Hematopoietic multipotent progenitor cell treated with erythropoietin and hydrocortisone succinate and interleukin-3 and kit ligand, for 6 days (in vitro differentiated cells): ENCODE measurements at places on chromosomes 4 and X.

DNA sequence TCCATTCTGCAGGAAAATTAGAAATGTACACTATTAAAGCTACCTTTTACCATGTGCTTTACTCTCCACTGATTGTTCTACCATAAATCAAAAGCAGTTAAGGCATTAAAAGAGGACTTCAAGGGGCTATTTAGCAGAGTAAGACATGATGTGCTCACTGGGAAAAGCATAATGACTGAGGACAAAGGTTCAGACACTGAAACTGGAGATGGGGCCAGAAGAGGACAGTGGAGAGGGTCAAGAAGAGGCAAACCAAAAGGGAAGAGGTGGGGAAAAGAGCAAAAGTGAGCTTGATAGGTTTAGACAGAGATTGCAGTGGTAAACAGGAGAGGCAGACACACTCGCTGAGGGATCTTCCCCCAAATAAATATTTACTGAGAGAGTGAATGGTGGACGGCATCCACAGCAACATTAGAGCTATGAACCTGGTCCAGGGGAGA lies 23.8 kb downstream of the SH3RF1 start:
- no peak for DNase-seq

- DNase-seq, result no peak
Measured at GRCh38 chr4:3073158-3074077, 920 bp downstream of the HTT-AS start.

GRCh38 chr4:74540193-74540592 lies 95.3 kb downstream of the AREG start:
- no peak for DNase-seq

DNA sequence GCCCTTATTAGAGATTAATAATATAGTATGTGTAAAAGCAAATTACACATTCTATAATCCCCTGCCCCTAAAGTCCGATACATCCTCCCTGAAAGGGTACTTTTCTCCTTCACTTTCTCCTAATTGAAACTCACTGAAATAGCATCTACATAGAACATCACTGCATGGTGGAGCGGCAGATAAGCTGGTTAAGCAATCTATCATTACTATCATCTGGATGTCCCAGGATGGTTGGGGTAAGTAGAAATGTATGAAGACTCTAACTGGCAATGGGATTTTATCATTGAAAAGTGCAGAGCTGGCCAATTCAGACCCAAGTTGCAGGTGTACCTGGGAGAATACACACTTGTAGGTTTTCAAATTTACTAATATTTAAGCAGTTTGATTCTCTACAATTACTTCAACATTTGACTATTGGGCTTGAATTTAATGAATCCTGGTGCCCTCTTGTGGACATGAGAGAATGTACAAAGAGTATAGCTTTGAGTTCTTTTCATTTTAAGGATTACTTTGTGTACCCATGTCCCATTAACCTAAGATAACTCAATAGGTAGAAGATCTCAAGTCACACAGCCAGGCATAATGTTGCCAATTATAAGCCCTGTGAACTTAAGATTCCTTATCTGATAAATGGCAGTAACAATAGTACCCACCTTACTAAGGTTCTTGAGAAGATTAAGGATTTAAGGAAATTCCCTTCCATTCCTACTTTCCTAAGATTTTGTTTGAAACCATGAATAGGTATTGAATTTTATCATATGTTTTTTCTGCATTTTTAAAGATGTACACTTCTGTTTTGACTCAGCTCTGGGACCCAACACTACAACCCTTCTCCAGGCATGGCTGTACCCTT lies 69.8 kb downstream of the SHROOM3 start:
- peak; percentile 79 for DNase-seq

DNA sequence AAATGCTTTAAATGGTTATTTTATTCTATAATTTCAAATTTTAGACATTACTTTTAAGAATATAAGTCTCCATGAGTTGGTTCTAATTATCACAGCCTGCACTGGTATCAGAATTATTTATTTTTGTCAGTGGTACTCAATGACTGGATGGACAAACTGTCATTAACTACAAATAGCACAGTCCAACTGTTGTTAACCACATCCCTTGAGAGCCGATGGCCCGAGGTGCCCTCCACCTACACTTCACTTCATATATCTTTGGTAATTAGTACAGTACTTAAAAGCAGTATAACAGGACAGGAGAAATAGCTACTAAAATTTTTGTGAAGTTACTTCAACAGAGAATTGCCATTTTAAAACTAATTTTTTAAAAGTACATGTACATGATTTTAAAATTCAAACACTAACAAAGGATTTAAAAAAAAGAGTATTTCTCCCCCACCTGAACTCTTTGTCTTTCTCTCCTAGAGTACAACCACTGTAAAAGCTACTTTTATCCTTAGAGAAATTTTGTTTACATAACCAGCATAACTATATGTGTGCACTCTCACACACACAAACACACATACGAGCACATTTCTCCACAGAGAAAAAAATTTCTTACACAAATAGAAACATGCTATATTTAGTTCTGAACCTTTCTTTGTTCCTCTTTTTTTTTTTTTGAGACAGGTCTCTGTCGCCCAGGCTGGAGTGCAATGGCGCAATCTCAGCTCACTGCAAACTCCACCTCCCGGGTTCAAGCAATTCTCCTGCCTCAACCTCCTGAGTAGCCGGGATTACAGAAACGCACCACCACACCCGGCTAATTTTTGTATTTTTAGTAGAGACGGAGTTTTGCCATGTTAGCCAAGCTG lies 6.5 kb downstream of the TIFA start:
- DNase-seq, result peak; percentile 15

GRCh38 chrX:8191022-8191421 lies 20.0 kb upstream of the VCX2 start:
- no peak for DNase-seq

DNA sequence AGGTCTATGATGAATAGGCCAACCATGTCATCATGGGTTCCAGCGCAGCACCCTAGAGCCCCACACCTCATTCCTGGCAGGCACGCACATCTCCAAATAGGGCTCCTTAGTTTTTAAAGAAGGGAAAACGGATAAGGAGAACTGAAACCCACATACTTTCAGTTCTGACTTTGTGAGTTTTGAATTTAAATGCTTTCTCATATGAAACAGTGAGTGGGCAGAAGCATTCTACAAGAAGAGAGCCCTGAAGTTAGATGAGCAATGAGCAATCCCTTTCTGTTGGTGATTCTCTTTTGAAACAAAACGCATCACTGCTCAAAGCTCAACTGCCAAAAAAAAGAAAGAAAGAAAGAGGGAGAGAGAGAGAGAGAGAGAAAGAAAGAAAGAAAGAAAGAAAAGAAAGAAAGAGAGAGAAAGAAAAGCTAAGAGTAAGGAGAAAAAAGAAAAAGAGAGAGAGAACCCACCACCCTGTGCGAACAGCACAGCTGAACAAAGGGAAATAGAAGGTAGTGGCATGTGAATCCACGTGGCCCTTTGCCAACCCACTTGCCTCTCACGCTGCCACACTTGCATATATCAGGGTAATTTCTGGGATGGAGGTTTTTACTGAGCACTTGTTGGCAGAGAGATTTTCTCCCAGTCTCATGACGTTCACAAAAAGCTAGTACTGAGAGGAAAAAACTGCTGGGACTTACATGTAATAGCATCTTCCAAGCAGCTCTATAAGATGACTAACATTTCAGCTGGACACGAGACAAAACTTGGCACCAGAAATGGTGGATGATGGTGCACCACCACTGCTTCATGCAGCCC lies 31.0 kb downstream of the TMSB4X start:
- no peak for DNase-seq

- DNase-seq, result no peak
Measured at GRCh38 chrX:1679238-1679637, 64.4 kb downstream of the ASMT start.

GRCh38 chrX:139600105-139600504 lies 69.6 kb downstream of the F9 start:
- no peak for DNase-seq

GRCh38 chr4:13917015-13917414 lies 289.5 kb upstream of the BOD1L1 start:
- no peak for DNase-seq

DNA sequence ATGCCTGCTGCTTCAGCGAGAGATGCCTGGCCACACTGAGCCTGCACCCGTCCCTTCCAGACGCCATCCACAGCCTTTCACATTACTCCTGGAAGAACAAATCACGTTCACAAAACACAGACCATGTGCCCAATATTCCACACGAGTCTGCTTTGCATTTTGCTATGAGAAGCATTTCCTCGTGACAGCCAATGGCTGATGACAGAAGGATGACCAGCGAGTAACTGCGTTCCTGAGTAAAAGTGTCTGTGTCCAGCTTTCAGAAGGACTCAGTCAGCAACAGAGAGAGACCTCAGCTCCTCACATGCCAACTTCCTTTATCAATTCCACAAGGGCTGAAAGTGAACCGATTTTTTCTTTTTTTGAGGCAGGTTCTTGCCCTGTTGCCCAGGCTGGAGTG lies 19.5 kb downstream of the NAT8L start:
- DNase-seq, result no peak

DNA sequence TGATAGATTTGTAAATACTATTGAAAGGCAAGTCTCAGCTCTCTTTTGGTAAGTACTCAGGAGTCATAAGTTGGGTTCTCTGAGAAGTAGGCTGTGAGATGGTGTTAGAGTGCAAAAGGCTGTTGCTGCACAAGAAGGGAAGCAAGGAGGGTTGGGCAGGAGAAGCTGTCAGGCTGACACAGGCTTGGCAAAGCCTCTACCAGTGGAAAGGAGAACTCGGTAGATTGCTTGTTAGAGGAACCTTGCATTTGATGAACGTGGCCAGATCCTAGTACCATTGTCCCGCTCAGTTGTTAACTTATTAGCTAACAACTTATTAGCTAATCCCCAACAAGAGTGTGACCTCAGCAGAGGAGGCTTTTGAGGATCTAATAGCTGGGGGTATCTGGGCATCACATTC lies 449.3 kb upstream of the BOD1L1 start:
- DNase-seq, result no peak

GRCh38 chr4:19776929-19777328 lies 474.8 kb upstream of the SLIT2 start:
- no peak for DNase-seq

GRCh38 chrX:82742351-82742750 lies 765.7 kb upstream of the POU3F4 start:
- no peak for DNase-seq
